Hypothalamus (tissue), 51 donors: ENCODE measurements at places on chromosomes 7 and 10.

GRCh38 chr7:46775776-46776175 is 806.1 kb downstream of the TNS3 start:
- DNase-seq, result no peak

- DNase-seq, result no peak
These were observed 61.7 kb downstream of the AUTS2 start for GRCh38 chr7:69659983-69660382.

GRCh38 chr10:74875966-74876365 is 49.6 kb downstream of the KAT6B start:
- no peak for DNase-seq

DNA sequence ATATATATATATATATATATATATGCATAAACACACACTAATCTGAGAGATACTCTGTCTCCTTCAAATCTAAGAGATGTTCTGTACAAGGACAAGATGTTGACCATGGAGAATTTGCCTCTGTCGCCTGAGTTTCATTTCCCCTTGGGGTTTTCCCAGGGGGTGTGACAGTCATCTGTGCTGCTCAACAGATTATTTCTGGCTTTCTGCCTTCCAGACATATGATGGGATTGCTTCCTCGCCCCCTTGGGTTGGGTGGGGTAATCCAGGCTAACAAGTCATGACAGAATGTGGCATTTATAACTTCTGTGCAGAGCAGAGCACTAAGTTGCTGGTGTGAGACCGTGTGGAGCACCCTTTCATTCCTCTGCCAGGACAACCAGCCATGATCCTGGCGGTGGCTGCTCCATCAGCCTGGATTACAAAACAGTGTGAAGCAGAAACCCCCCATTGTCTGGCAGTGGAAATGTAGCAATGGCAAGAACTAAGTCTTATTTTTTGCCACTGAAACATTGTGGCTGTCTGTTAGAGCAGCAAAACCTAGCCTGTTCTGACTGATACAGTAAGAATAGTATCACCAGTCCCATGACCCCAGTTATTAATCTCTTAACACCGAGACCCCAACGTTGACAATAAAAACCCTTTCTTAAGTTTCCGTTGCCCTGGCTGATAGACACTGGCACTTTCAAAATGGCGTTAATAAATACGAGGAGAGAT is 13.7 kb upstream of the USP6NL start:
- no peak for DNase-seq

GRCh38 chr10:15336211-15336610 is 34.9 kb downstream of the FAM171A1 start:
- DNase-seq, result no peak

DNA sequence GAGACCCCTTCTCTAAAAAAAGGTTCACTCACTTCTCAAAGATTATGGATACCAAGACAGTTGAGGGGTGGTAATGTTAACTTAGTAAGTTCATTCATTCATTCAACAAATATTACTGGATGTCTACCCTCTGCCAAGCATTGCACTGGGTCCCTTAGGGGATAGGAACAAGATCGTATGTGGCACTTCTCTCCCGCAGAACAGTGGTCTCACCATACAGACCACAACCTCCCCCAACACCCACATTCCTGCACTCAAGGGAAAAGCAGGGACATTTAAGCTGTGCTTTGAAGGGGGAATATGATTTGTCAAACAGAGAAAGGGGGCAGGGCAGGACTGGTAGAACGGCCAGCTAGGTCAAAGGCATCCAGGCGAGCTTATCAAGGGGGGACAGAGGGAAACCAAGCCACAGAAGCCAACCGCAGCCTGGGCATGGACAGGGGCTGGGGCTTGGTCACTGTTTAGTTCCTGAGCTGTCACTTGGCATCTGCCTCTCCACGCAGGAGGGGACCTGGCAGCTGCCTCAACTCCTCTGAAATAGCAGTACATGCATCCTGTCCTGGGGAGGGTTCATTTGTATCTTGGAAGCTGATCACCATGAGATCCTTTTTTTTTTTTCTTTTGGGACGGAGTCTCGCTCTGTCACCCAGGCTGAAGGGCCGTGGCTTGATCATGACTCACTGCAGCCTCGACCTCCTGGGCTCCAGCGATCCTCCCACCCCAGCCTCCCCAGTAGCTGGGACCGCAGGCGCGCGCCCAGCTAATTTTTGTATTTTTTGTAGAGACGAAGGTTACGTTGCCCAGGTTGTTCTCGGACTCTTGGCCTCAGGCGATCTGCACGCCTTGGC is 949 bp upstream of the CLIP2 start:
- DNase-seq, result no peak

DNA sequence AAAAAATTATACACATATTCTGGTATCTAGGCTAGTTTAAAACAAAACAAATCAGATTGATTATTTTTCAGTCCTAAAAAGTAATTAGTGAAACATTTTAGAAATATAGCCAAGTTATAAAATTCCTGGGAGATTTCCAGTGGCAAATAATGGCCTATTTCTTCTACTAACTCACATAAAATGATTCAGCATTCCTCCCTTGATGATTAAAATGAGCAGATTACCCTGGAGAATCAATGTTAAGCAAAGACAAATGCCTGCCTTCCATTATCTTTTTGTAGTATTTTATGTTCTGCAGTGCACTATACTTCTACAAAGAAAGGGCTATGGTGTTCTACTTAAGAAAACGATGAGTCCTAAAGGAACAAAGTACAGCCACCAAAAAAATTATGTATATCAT is 53.6 kb downstream of the PARD3 start:
- no peak for DNase-seq

DNA sequence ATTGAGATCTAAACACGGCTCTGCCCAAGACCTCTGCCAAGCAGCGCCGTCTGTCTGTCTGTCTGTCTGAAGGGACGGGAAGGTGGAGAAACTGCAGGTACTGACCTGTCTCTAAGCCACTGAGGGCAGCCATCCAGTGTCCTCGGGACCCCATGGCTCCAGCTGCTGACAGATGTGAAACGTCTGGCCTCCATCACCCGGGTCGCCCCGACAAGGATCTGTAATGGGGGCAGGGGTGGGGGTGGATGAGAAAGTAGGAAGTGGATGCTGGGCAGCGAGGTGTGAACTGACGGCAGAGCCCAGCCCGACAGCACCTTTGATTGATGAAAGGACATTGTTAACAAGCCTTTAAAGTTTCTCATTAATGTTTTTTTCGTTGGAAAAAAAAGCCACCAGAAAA is 193.1 kb downstream of the EBF3 start:
- no peak for DNase-seq

DNA sequence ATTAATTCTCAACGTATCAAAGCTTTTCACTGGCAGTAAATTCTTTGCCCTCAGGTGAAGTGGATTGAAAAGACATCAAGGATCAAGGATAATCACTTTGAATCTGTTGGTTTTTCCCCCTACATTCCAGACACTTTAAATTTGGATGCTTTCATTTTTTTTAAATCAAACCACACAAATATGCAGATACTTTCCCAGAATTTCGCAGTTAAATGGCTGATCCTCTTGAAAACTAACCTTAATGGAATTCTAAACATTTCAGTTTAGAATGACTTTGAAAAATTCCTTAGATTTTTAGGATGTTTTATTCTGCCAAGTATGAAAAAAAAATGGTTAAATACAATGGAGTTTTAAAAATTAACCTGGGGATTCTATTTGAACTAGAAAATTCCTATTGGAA is 325.9 kb downstream of the GFRA1 start:
- no peak for DNase-seq

- no peak for DNase-seq
These were observed 263.1 kb upstream of the HGF start for GRCh38 chr7:82032901-82033300.

GRCh38 chr10:131310142-131310541 is 1.4 kb downstream of the TCERG1L start:
- no peak for DNase-seq

DNA sequence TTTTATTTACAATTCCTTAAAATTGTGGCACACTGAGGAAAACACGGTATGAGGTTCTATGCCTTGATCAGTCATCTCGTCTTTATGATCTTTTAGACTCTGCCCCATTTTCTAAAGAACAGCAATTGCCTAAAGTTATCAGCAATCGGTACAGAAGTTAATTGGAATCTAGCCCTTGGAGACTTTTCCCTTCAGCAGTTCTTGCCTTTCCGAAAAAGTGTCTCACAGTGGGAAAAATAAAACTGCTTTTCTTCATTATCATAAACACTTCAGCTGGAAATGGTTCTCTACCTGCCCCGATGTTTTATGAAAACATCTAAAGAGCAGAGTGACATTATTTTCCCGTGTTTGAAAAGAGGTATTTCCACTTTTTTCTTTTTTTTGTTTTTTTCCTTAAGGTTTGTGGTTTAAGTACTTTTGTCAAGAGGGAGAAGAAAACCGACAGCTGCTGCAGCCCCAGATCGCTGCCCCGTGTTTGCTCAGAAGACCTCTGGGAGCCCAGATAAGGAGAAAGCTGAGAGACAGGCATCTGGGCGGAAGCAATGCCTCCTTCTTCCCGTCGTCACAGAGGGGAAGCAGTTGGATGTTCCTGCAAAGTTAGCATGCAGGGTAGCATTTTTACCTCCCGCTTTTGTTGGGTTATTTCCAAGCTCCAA is 149.7 kb downstream of the FRMD4A start:
- DNase-seq, result no peak

- DNase-seq, result no peak
These were observed 194.0 kb downstream of the CFTR start for GRCh38 chr7:117673839-117674238.

- no peak for DNase-seq
These were observed 9.9 kb downstream of the VPS50 start for GRCh38 chr7:93242106-93242505.

GRCh38 chr7:39609113-39609934 is 14.0 kb upstream of the RALA start:
- DNase-seq, result no peak

DNA sequence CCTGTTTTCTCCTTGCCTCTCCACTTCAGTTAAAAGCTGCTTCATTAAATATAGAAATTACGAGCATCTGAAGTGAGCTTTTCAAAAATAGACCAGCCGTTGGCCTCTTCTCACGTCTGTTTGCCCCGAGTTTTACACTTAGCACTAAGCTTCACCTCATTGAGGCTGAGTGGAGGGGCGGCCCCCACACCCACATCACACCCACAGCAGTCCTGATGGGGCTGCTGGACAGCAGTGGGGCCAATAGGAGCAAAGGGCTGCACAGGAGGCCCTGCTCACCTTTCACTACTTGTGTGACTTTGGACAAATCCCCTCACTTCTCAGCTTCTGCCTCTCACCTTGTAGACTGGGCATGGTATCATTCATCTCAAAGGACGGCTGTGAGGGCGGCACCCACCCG is 677.8 kb downstream of the SDK1 start:
- DNase-seq, result no peak

DNA sequence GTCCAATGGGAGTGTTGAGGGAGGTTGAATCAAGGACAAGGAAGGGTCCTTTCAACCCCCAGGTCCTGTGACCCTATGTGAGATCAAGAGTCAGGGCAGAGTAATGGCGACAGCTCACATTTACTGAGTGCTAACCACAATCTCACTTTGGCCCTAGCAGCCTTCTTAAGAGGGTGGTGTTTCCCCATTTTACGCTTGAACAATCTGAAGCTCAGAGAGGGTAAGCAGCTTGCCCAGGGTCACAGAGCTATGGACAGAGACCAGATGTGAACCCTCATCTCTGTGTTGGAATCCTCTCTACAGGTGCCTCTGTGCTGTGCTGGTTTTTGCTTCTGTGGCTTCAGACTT is 102.0 kb downstream of the GRK5 start:
- no peak for DNase-seq

- DNase-seq, result no peak
These were observed 18.0 kb downstream of the NEBL start for GRCh38 chr10:20879136-20879535.

DNA sequence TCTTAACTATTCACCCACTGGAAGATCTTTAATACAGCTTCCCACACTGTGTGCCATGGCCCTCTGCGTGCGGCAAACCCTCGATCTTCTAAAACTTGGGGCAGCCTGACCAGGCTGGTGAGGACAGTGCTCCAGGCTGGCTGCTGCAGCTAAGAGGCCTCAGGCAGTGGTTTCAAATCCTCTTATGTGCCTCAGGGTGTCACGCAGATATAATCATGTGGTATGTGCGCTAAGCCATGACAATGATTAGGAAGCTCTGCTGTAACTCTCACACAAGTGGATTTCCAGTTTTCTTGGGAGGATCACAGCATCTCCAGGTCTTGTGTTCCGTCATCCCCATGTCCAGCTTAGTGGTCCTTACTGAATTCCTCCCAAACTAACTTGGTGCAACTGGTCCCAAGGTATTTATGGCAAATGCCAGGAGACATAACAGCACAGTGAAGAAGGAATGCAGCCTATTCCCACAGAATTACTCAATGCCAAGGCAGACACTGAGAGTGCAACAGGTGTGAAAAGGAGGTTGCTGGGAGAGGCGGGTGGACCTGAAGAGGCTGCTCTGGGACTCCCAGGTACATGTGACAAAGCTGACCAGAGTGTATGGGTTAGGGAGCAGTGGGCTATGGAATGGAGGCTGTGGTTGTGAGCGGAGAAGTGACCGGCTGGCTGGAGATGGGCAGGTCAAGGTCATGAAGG is 2.3 kb downstream of the HPS1 start:
- no peak for DNase-seq

GRCh38 chr10:60390224-60390626 is 550 bp upstream of the ANK3 start:
- no peak for DNase-seq

- no peak for DNase-seq
These were observed 56.6 kb upstream of the STEAP4 start for GRCh38 chr7:88363249-88363648.

- no peak for DNase-seq
These were observed 56.3 kb downstream of the PLXNA4 start for GRCh38 chr7:132519936-132520335.

- no peak for DNase-seq
These were observed 98.0 kb upstream of the GATA3 start for GRCh38 chr10:7956508-7956907.

GRCh38 chr10:133526957-133527588 is at the start of gene CYP2E1:
CYP2E1 (plus strand) TSS chr10:133527363; CDS start chr10:133527396, 33 bp downstream.
- no peak for DNase-seq

DNA sequence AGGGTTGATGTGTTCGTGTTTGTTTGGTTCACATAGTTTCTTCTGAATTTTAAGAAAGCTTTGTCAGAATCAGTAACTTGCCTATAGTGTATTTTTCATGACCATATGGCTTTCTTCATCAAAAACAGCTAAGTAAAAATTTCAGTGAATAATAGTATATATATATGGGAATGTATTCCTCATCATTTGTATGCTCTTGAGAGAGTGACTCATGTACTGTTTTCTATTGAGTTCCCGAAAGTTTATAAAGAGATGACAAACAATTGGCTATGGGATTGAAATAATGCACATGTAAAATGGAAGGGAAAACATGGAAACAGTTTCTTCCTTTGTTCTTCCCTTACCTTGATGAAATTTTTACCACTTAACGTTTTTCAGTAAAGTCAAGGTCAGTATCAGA is 56.4 kb downstream of the KAT6B start:
- DNase-seq, result no peak

GRCh38 chr7:71480791-71481190 is 348.8 kb downstream of the GALNT17 start:
- DNase-seq, result no peak

GRCh38 chr10:52031771-52032170 is 282.3 kb upstream of the DKK1 start:
- DNase-seq, result no peak

GRCh38 chr7:37011151-37011890 is 287.0 kb upstream of the AOAH start:
- DNase-seq, result no peak

GRCh38 chr7:82598958-82599357 is 155.4 kb upstream of the CACNA2D1 start:
- no peak for DNase-seq

- no peak for DNase-seq
These were observed 16.5 kb downstream of the AIFM2 start for GRCh38 chr10:70115948-70116682.
